ENCODE measurements at places on chromosomes 3 and 15. TPM values are rescaled to one million over a fixed set of nuclear protein-coding genes. Genes with fewer than 3 reads are reported as not detected.

Gene WDR93
- not detected for total RNA-seq

Gene GDPGP1
- total RNA-seq = 7.8 TPM

Gene SLCO2A1
- not detected for total RNA-seq

Gene ZNF662
- 1.2 TPM for total RNA-seq

Gene VPS33B
- 19.8 TPM for total RNA-seq

Gene CACNA1D
- 0.54 TPM for total RNA-seq

Gene FANCI
- 22.3 TPM for total RNA-seq

- no peak overlapping the region for H3K27ac ChIP-seq
- no peaks in the 10 kb centered on the region for H3K27me3 ChIP-seq
- no peak overlapping the region for H3K4me3 ChIP-seq
- no peaks in the 10 kb centered on the region for H3K36me3 ChIP-seq
- DNase-seq = no peak
Observed at GRCh38 chr3:174318181-174318580, 541.0 kb upstream of the NAALADL2 start.

GRCh38 chr3:41932464-41932863 is 29.4 kb downstream of the ULK4 start:
- no peak for DNase-seq
- no peaks in the 10 kb centered on the region for H3K27me3 ChIP-seq
- H3K4me3 ChIP-seq = no peak overlapping the region
- H3K4me1 ChIP-seq = no peaks in the 10 kb centered on the region
- H3K27ac ChIP-seq = no peak overlapping the region

GRCh38 chr3:159941038-159942000 is 47.3 kb upstream of the IL12A start:
- H3K4me3 ChIP-seq = no peak overlapping the region
- H3K27me3 ChIP-seq = no peaks in the 10 kb centered on the region
- no peaks in the 10 kb centered on the region for H3K4me1 ChIP-seq
- no peaks in the 10 kb centered on the region for H3K36me3 ChIP-seq
- no peak for DNase-seq

DNA sequence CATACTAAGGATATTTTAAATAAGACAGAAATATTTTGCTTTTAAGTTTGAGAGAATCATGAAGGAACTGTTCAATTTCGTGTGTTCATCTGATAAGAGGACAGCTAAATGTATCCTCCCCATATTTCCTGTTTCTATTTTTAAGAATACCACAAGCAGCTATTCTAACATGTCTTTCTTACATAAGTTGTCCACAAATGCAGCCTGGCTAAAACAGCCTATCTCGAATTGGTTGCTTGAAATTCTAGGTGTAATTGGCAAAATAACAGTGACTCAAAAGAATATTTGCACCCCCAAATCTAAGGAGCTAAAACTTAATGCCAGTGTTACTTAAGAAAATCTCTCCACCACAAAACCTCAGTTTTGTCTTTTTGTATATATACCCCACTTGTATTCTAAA is 35.0 kb downstream of the BTLA start:
- peak; percentile 59 for DNase-seq
- H3K27me3 ChIP-seq = no peaks in the 10 kb centered on the region
- peak overlapping the region; percentile 7 for H3K4me3 ChIP-seq
- peaks cover 6% of the 10 kb centered on the region for H3K4me1 ChIP-seq

GRCh38 chr3:20666091-20666490 is 480.1 kb upstream of the SGO1 start:
- H3K27me3 ChIP-seq = no peaks in the 10 kb centered on the region
- no peaks in the 10 kb centered on the region for H3K4me1 ChIP-seq
- H3K4me3 ChIP-seq = no peak overlapping the region
- H3K27ac ChIP-seq = no peak overlapping the region
- no peak for DNase-seq

GRCh38 chr3:133881492-133881891 is 14.2 kb downstream of the RAB6B start:
- no peaks in the 10 kb centered on the region for H3K27me3 ChIP-seq
- H3K4me1 ChIP-seq = peaks cover 35% of the 10 kb centered on the region
- peak overlapping the region; percentile 51 for H3K27ac ChIP-seq
- DNase-seq = no peak

GRCh38 chr3:63450634-63451363 is 172.7 kb downstream of the SYNPR start:
- H3K27me3 ChIP-seq = no peaks in the 10 kb centered on the region
- H3K4me3 ChIP-seq = no peak overlapping the region
- H3K4me1 ChIP-seq = no peaks in the 10 kb centered on the region
- no peak for DNase-seq
- no peak overlapping the region for H3K27ac ChIP-seq

GRCh38 chr3:12591997-12592715 is 35.3 kb downstream of the MKRN2 start:
- DNase-seq = no peak
- H3K4me1 ChIP-seq = no peaks in the 10 kb centered on the region
- peaks cover 68% of the 10 kb centered on the region for H3K36me3 ChIP-seq
- H3K27ac ChIP-seq = no peak overlapping the region

DNA sequence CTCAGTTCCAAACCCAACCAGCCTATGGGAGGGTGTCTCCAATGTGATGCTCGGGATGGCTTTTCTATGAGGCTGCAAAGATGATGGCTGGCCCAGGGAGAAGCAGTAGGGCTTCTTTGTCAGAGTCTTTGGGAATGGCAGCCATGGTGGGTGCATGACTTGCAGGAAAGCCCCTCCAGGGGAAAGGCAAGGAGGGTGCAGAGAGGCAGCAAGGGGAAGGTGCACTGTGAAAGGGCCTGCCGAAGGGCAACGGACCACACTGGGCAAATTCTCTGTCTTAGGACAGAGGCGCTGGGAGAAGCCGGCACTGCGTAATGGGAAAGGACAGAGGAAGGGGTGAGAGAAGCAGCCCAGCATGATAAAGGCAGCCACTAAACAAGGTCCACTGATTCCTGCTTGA is 302.8 kb upstream of the LYSMD4 start:
- no peaks in the 10 kb centered on the region for H3K4me1 ChIP-seq
- H3K27me3 ChIP-seq = no peaks in the 10 kb centered on the region
- no peak overlapping the region for H3K4me3 ChIP-seq

DNA sequence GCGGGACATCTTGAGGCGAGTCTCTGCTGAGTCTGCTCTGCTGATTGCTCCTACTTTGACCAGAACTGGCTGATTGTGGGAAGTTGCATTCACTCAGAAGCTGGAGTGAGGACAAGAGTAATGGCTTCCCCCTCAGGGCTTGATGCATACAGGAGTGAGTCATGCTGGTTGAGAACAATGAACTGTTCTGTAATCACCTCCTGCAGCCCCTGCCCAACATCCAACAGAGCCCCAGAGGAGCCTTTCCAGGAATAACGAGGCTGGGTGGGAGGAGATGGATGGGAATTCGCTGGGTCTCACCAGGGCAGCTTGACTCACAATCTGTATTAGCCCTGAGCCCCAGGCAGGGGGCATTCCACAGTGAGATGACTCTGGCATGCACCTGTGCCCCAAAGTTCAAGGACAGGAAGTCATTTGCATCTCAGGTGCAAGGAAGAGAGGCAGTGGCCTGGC is 85.0 kb downstream of the RAB11A start:
- H3K4me1 ChIP-seq = no peaks in the 10 kb centered on the region
- H3K4me3 ChIP-seq = no peak overlapping the region
- DNase-seq = no peak
- H3K27ac ChIP-seq = no peak overlapping the region
- no peaks in the 10 kb centered on the region for H3K27me3 ChIP-seq
- H3K36me3 ChIP-seq = no peaks in the 10 kb centered on the region

GRCh38 chr3:25548836-25549235 is 115.9 kb downstream of the TOP2B start:
- no peaks in the 10 kb centered on the region for H3K36me3 ChIP-seq
- no peak overlapping the region for H3K27ac ChIP-seq
- no peaks in the 10 kb centered on the region for H3K4me1 ChIP-seq
- no peaks in the 10 kb centered on the region for H3K27me3 ChIP-seq
- no peak for DNase-seq
- no peak overlapping the region for H3K4me3 ChIP-seq
